Activated naive CD8-positive, alpha-beta T cell treated with anti-CD3 and anti-CD28 coated beads, Interleukin-2, amount 10 ng/mL, durations not matched to agents 7 days and 5 days (primary cell): ENCODE measurements at places on chromosomes 13 and 19. TPM values are rescaled to one million over a fixed set of nuclear protein-coding genes. Genes with fewer than 3 reads are reported as not detected.

- no peak for DNase-seq
These were observed 4.7 kb downstream of the SERP2 start for GRCh38 chr13:44378277-44378676.

GRCh38 chr13:48266701-48267639, 34.0 kb downstream of the ITM2B start:
- no peak for DNase-seq

DNA sequence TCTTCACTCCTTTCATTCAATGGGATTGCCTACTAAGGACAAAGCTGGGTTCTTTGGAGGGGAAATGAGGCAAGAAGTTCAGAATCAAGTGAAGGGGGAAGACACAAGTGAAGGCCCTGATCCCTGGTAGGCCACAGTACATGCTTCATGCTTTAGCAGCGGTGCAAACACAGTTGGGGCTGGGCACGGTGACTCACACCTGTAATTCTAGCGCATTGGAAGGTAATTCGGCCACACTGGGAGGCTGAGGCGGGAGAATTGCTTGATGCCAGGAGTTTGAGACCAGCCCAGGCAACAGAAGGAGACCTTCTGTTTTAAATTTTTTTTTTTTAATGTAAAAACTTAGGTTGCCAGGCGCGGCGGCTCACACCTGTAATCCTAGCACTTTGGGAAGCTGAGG, 23.4 kb upstream of the GATAD2A start:
- no peak for DNase-seq

DNA sequence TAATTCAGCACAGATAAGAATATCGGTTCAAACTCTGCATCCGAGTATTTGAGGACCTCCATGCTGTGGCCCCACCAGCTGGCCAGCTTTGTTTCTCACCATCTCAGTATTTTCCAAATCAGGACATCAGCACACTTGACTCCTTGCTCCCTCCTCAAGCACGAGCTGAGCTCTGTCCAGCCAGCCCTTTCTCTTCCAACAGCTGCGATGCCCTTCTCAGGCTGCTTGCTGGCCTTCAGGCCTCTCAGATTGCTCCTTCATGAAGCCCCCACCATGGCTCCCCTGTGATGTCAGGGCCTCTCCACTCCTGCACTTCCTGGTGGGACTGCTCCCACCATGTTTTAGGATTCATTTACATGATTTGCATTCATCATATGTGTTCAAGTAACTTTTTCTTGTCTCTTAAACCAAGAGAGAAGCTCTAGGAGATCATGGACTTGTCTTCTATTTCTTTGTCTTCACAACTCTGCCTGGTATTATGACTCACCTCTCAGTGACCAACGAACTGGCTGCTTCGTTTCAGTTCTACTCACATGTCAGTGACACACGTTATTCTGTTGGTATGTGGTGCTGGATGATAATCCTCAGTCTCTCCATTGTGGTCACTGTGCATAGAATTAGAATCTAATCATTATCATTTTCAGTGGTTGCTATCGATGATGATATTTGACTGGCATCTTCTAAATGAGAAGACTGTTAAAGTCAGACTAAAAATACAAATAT, 471.7 kb downstream of the EFNB2 start:
- no peak for DNase-seq

GRCh38 chr19:14758816-14759215, 19.5 kb downstream of the ADGRE2 start:
- no peak for DNase-seq

- no peak for DNase-seq
These were observed 6.5 kb upstream of the SLC25A42 start for GRCh38 chr19:19057317-19057716.

GRCh38 chr19:50315773-50316448, 13.3 kb downstream of the KCNC3 start:
- no peak for DNase-seq

DNA sequence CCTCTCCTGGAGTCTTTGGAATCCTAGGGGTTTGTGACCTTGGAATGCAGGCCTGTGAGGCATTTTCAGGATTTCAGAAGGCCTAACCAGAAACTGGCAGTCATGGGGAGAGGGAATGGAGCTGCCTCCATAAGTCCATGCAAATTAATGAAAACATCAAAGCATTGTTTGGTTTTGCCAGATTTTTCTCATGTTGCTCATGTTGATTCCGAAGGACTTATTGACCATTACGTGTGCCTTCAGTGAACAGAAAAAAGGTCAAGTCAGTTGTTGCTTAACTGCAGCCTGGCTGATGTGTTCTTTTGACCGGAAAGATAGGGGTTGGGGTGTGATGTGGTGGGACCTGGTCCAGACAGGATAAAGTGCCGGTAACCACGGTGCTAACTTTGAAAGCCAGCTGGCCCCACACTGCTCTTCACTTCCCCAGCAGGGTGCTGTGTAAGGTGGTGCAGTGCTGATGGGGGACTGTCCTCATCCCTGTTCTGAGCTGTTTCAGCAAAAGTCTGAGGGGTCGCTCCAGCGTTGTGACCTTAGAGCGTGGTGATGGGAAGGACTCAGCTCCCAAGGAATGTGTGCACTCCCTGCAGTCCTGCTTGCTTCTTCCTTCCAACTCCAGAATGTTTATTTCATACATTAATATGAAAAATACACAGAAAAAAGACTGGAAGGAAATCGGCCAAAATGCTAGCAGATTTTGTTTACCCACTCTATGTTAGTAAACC, 3.5 kb downstream of the RNF113B start:
- DNase-seq = no peak

DNA sequence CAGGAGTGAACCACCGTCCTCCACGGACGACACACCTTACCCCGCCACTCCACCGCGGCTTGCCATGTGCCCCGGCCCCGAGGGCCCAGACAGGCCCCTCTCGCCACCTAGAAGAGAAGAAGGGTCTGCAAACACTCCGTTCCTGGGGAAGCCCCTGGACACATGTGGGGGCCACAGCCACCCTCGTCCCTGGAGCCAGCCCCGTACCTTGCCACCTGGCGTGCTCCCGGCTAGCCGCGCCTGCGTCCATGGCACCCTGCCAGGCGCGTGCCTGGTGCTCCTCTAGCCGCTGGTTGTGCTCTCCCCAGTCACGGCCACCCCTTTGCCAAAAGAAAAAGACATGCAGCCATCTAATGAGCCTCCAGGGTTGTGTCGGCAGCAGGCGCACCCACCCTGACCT, 19.9 kb upstream of the TINCR start:
- no peak for DNase-seq

DNA sequence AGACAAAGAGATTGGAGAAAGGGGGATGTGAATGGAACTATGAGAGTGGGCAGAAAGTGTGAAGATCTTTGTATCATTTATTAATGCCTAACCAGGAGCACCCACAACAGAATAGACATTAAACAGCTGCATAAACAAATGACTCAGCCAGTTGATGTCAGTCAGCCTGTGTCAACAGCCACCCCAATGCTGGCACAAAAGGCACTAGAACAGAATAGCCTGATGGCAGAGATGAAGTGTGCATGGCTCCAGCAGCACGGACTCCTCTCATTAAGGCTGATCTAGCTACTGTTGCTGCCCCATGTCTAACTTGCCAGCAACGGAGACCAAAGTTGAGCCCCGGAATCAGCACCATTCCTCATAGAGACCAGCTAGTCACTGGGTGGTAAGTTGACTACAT, 7.8 kb downstream of the CPB2 start:
- DNase-seq = no peak

GRCh38 chr19:45768655-45768983, 433 bp downstream of the SIX5 start:
- DNase-seq = no peak

DNA sequence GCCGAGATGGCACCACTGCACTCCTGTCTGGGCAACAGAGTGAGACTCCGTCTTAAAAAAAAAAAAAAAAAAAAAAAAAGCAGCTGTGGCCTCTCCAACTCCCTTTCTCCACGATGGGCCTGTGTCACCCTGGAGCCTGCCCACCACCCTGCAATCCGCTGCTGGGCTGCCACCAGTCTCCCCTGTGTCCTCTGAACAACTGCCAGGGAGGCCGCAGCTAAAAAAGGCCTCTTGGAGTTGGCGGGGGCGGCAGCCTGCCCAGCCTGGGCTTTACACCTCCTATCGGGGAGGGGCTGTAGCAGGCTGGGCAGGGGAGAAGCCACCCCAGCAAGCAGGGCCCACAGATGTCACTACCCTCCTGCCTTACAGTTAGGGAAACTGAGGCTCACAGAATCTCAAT, 3.5 kb downstream of the CDC37 start:
- no peak for DNase-seq

DNA sequence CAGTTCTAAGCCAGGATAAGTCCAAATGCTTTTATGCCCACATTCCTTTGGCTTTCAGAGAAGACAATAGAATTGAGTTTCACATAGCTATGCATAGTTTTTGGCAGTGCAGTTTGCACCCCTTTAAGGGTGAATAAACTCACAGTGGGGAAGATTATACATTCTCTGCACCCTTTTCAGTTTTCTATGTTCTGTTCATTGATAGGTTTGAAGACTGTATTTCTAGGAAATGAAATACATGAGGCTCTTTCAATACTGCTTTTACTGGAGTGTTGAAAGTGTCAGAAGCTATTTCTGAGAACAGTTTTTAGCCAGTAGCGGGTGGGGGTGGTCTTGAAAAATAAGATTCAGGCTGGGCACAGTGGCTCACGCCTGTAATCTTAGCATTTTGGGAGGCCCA, 46.2 kb downstream of the IPO5 start:
- no peak for DNase-seq

- DNase-seq = no peak
These were observed 218.1 kb downstream of the KCTD12 start for GRCh38 chr13:76668141-76668540.

Gene CEACAM8
- total RNA-seq = not detected

Gene ACP5
- 35.0 TPM for total RNA-seq

Gene RGS9BP
- total RNA-seq = 0.79 TPM

Gene MBD3L2
- total RNA-seq = not detected

Gene MED16
- 72.7 TPM for total RNA-seq

Gene ZNF439
- total RNA-seq = 16.8 TPM

Gene IL17D
- total RNA-seq = not detected

Gene ZNF544
- 54.0 TPM for total RNA-seq

Gene FFAR1
- total RNA-seq = not detected

Gene ZNF443
- total RNA-seq = 7.1 TPM

Gene ZNF444
- 37.4 TPM for total RNA-seq
